ENCODE measurements at places on chromosomes 6 and 20.

DNA sequence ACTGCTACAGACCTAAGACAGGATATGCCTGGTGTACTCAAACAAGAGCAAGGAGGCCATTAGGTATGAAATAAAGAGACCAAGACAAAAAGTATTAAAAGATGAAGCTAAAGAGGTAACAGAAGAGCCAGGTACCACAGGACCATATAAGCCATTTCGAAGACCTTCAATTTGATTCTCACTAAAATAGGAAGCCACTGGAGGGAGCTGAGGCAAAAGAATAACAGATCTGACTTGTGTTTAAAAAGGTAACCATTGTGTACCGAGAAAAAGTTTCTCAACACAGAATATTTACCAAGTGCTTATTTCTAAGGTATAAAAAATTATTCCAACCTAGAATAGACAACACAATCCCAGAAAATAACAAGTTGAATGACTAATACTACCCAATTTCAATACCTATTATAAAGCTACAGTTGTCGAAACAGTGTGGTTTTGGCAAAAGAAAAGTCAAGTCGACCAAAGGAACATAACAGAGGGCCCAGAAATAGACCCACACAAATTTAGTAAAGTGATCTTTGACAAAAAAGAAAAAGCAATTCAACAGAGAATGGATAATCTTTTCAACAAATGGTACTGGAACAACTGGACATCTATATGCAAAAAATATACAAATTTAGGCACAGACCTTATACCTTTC lies 125.3 kb upstream of the DST start:
- no peak for DNase-seq

DNA sequence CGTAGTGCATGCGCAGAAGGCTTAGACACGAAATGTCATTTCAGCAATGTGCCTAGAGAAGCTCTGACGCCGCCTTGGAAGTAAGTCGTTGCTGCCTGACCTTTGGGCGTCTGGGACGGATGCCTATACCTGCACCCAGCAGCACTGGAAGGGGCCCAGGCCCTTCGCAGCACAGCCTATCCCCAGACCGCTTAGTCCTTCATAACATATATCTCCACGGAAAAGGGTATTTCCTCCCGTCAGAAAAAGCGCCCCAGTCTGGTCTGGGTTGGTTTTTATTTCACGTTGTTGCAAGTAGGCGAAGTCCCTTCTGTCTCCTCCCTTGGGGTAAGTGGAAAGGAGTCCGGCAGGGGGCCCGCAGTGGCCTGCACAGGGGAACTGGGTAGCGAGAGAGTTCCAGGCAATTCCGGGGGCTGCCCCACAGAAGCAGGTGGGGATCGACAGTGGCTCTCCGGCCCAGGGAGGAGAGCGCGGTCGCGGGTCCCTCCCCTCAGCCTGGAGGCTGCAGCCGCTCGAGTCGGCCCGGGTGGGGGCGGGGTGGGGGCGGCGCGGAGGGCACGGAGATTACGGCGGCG lies 559 bp upstream of the EYA4 start:
- no peak for DNase-seq

GRCh38 chr20:46012921-46013320 lies 4.2 kb downstream of the MMP9 start:
- no peak for DNase-seq

DNA sequence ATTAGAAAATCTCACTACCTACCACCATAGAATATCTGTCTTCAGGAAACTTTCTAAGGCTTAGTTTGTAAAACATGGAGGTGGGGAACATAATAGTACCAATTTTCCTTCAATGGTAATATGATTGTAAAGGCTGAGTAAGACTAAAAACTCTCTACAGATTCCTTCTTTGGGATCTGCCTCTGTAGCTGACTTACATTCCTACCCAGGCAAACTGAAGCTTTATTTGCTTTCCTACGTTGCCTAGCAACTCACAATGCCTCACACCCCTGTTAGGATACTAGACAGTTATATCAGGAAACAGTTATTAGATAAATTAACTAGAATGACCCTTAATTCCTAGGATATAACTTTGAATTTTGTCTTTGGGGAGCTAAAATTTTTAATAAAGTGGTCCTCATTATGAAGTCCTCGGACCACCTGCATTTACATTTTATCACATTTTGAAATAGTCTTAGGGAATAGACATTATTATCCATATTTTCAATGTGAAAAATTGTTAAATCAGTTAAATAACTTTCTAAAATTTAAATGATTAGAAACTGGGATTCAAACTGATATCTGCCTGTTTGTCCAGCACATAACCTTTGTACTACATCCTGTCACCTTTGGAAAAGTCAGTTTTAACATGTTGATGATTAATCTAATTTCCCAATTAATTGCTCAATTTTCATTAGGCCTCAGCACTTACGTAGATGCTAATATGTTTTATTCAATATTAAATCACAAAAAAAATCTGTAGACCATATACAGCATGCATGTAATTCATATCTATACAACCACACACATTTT lies 591.4 kb downstream of the RNF144B start:
- DNase-seq, result no peak

DNA sequence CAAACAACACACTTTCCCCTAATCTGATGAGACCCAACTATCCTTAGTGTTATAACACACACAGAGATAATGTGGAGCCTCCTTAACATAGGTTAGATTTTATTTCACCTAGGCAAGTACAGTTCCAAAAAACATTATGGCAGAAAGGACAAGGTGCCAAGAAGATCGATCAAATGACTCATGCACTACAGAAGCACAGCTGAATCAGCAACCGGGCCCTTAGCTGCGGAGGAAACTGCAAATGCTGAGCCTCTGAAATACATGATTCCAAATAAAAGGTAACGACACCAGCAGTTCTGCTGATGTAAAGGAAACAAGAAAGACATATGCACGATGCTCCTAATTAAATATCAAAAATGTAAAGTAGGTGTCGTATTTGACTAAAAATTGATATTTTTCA lies 19.9 kb upstream of the MUC21 start:
- DNase-seq, result no peak

DNA sequence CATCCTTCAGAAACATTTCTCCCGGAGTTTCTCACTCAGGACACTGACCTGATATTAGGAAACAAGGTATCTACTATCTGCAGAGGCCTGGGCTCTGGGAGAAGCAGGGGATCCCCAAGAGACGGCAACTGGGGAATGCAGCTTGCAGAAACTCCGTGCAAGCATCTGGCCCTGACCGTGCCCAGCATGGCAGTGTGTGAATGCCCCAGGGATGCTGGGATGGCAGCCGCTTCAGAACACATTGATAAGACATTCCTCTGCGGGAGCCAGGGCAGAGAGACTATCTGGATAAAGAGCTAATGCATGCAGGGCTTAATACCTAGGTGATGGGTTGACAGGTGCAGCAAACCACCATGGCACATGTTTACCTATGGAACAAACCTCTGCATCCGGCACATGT lies 55.4 kb downstream of the NFATC2 start:
- DNase-seq, result no peak

- DNase-seq, result no peak
Observed at GRCh38 chr20:50398821-50399554, 111.2 kb upstream of the PTPN1 start.

DNA sequence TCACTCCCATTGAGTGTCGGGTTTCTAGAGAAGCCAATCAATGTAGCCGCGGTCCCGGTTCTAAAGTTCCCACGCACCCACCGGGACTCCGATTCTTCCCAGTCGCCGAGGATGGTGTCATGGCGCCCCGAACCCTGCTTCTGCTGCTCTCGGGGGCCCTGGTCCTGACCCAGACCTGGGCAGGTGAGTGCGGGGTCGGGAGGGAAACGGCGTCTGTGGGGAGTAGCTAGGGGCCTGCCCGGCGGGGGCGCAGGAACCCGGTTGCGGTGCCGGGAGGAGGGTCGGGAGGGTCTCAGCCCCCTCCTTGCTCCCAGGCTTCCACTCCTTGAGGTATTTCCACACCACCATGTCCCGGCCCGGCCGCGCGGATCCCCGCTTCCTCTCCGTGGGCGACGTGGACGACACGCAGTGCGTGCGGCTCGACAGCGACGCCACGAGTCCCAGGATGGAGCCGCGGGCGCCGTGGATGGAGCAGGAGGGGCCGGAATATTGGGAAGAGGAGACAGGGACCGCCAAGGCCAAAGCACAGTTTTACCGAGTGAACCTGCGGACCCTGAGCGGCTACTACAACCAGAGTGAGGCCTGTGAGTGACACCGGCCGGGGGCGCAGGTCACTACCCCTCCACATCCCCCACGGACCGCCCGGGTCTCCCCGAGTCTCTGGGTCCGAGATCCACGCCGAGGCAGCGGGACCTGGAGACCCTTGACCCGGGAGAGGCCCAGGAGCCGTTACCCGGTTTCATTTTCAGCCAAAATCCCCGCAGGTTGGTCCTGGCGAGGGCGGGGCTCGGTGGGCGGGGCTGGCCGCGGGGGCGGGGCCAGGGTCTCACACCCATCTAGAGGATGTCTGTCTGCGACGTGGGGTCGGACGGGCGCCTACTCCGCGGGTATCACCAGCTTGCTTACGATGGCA lies 35.2 kb upstream of the HLA-G start:
- DNase-seq, result peak; percentile 75

- no peak for DNase-seq
Observed at GRCh38 chr6:20098267-20098876, 113.9 kb downstream of the MBOAT1 start.

- peak; percentile 51 for DNase-seq
Observed at GRCh38 chr6:152981989-152982903, 595 bp downstream of the FBXO5 start.

GRCh38 chr6:37122861-37123260 lies 47.1 kb upstream of the PIM1 start:
- DNase-seq, result no peak

- no peak for DNase-seq
Observed at GRCh38 chr6:85747093-85747492, 104.4 kb upstream of the SYNCRIP start.

- DNase-seq, result no peak
Observed at GRCh38 chr20:14845199-14846160, 508.1 kb upstream of the FLRT3 start.

- DNase-seq, result no peak
Observed at GRCh38 chr6:79506251-79506650, 31.0 kb downstream of the LCA5 start.

DNA sequence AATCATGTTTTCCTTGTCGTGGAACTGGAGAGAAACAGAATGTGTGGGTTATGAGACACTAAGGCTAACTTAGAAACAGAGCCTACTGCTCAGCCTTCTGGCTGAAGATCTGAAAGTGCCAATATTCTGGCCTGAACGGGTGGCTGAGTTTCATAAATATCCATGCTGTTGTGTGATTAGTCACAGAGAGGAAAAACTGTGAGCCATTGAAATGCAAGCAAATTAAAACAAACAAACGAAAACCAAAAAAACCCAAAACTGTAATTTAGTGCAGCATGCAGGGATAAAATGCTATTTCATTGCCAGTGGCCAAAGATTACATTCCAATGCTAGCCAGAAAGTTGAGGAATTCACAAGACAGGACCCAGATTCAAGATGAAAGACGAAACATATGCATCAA lies 315.1 kb downstream of the UBE3D start:
- DNase-seq, result no peak

- no peak for DNase-seq
Observed at GRCh38 chr6:31784098-31784925, 7.2 kb upstream of the VWA7 start.

- DNase-seq, result no peak
Observed at GRCh38 chr20:10960416-10960815, 286.6 kb upstream of the JAG1 start.

- no peak for DNase-seq
Observed at GRCh38 chr6:169579407-169580111, 122.3 kb downstream of the WDR27 start.

DNA sequence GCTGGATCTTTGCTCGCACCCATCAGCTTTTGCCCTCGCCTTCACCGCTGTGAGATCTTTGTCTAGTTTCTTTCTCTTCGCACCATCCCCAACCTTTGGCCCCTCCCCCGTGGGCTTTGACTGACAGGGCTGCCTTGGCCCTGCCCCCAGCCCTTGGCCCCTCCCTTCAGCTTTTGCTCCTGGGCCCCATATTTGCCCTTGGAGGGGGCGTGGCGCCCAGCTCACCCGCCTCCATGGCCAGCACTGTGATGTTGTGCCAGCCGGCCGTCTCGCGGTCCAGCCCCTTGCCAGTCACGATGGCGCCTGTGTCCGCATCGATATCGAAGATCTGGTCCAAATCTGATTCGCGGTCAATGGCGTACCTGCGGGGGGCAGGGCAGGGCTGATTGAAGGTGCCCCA lies 81.1 kb downstream of the CD40 start:
- DNase-seq, result peak; percentile 11

GRCh38 chr6:1664329-1664728 lies 54.6 kb downstream of the FOXC1 start:
- DNase-seq, result no peak

- no peak for DNase-seq
Observed at GRCh38 chr6:103629613-103630012, 1230.1 kb downstream of the HACE1 start.

- DNase-seq, result no peak
Observed at GRCh38 chr20:37229357-37229756, 32.3 kb downstream of the GHRH start.

All from activated CD4-positive, alpha-beta T cell treated with anti-CD3 and anti-CD28 coated beads, Interleukin-10, Interleukin-2, amounts not matched to agents 100 ng/mL and 50 ng/mL, durations not matched to agents 16 hours and 8 hours (primary cell).